ENCODE measurements at places on chromosomes 2 and 18.

- DNase-seq: no peak
Observed at GRCh38 chr2:186477790-186478189, 8.3 kb upstream of the ZC3H15 start.

GRCh38 chr2:75627902-75628504 is 18.6 kb upstream of the MRPL19 start:
- peak; percentile 42 for DNase-seq

DNA sequence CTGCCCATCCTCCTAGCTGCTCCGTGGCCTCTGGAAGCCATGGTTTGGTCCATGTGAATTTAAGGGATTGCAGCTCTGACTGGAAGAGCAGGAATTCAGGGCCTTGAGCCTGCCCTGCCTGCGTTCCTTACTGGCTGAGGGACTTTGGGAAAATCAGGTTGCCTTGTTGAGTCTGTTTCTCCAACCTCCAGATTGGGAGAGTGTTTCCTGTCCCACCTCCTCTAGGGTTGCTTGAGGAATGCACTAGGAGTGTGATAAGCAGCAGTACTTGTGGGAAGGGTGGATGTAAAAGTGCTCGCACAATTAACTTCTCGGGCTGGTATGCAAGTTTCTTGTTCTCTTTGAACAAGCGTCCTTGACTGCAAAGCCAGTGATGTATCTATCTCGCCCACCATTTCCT is 84.4 kb upstream of the YWHAQ start:
- DNase-seq: no peak

DNA sequence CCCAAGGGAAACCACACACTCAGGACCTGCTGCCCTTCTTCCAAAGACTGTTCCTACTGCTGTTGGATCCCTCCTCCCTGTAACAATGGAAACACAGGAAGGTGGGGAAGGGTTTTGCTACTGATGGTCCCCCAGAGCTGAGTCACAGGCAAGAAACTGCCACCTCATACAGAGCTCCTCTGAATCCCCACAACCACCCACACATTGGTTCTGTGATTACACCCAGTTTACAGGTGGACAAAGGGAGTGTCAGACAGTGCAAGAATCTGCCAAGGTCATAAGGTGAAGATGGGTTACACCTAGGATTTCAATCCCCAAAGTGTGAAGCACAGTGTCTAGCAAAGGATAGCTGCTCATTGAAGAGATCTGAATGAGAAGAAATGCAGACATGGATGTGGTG is 141.7 kb upstream of the LMAN1 start:
- no peak for DNase-seq

DNA sequence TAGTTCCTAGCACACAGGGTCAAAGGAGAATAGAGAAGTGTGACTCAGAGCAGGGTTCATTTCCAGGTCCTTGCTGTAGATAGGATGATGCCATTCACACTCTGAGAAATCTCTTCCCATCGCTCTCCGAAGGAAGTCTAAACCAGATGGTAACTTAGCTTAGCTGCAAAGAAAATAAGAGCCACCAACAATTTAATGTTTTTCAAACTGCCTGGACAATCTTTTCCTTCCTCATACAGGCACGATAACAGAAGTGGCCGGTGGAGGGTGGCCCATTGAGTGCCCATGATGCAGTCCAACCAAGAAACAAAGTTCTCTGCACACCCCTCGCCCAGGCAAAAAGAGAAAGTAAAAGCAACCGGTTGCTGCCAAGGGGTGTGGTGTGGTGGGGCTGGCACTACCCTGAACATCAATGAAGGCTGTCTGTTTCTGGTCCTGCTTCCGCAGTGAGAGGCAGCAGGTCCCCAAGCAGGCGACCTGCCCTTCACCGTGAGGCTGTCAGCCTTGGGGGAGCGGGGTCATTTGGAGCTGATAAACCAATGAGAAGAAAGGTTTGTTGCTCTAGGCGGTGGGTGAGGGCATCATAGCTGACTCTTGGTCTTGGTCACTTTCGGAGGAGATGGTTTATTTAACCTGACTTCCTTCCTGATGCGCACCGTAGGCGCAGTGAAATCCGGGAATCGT is 105.6 kb upstream of the CD302 start:
- DNase-seq: peak; percentile 26

GRCh38 chr2:171287611-171288010 is 126.9 kb upstream of the TLK1 start:
- DNase-seq: no peak

- DNase-seq: no peak
Observed at GRCh38 chr2:19739256-19739655, 162.5 kb downstream of the TTC32 start.

DNA sequence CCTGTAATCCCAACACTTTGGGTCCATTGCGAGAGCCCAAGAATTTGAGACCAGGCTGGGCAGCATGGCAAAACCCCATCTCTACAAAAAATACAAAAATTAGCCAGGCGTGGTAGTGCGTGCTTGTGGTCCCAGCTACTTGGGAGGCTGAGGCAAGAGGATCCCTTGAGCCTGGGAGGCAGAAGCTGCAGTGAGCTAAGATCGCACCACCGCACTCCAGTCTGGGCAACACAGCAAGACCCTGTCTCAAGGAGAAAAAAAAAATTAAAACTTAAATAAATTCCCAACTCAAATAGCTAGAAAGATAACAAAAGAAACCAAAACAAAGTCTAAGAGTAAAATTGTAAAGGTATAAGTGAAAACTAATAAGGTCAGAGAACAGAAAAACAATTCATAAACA is 6.2 kb downstream of the ASXL2 start:
- no peak for DNase-seq

GRCh38 chr18:71040161-71040560 is 751.3 kb downstream of the SOCS6 start:
- DNase-seq: no peak

DNA sequence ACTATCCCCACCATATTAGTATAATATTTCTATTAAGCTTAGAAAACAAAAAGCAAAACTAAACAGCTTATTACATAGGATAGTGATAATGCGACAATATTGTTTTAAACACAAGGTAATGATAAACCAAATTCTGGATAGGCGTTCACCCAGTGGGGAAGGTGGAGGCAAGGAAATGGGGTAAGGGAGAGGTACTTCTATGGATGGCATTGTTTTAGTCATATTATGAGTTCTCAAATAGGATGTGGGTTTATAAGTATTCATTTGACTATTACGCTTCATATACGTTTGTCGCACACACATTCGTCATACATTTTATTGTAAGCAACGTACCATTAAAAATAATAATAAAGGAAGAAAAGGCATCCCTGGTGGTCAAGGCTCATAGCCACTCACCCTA is 88.8 kb upstream of the DNMT3A start:
- DNase-seq: no peak

Data from stimulated activated CD4-positive, alpha-beta T cell treated with anti-CD3 and anti-CD28 coated beads, Interleukin-15, amount 100 ng/mL, for 1 hour (primary cell).